ENCODE measurements at places on chromosomes 1 and 21. TPM values are rescaled to one million over a fixed set of nuclear protein-coding genes. Genes with fewer than 3 reads are reported as not detected.

DNA sequence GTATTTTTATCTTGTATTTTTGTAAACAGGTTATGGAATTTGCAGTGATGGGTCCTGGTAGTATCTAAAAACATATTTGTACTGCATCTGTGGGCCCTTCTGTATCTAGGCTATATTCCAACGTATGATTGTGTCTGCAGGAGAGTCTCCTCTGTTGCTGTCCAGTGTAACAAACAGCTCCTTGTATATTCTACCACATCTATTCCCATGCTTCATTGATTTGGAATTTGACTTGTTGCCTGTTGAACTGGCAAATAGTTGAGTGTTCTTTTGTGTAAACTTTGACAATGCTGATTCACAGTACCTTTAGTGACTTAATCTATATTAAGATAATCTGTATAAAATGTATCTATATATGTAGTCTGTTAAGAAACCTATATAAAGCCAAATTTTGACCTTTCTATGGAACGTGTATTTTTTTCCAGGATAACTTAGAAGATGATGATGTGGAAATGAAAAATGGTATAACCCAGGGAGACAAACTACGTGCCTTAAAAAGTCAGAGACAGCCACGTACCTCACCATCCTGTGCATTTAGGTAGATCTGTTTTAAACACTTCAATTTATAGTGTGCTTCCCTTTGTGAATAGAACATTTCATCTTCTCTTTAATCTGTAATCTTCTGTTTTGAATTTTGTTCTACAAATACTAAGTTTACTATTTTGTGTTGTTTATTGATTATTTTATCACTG is 43.4 kb upstream of the GPR88 start:
- DNase-seq: no peak
- no peak overlapping the region for H3K27ac ChIP-seq
- no peaks in the 10 kb centered on the region for H3K27me3 ChIP-seq
- no peaks in the 10 kb centered on the region for H3K4me1 ChIP-seq
- H3K36me3 ChIP-seq: peaks cover 16% of the 10 kb centered on the region

- no peaks in the 10 kb centered on the region for H3K27me3 ChIP-seq
- H3K27ac ChIP-seq: peak overlapping the region; percentile 94
- peaks cover 48% of the 10 kb centered on the region for H3K4me1 ChIP-seq
- H3K4me3 ChIP-seq: peak overlapping the region; percentile 88
Observed at GRCh38 chr1:13700521-13701270, 708 bp downstream of the PRDM2 start.

GRCh38 chr21:35400233-35400939 is 351.3 kb upstream of the RUNX1 start:
- H3K4me3 ChIP-seq: peak overlapping the region; percentile 22
- peaks cover 24% of the 10 kb centered on the region for H3K4me1 ChIP-seq

DNA sequence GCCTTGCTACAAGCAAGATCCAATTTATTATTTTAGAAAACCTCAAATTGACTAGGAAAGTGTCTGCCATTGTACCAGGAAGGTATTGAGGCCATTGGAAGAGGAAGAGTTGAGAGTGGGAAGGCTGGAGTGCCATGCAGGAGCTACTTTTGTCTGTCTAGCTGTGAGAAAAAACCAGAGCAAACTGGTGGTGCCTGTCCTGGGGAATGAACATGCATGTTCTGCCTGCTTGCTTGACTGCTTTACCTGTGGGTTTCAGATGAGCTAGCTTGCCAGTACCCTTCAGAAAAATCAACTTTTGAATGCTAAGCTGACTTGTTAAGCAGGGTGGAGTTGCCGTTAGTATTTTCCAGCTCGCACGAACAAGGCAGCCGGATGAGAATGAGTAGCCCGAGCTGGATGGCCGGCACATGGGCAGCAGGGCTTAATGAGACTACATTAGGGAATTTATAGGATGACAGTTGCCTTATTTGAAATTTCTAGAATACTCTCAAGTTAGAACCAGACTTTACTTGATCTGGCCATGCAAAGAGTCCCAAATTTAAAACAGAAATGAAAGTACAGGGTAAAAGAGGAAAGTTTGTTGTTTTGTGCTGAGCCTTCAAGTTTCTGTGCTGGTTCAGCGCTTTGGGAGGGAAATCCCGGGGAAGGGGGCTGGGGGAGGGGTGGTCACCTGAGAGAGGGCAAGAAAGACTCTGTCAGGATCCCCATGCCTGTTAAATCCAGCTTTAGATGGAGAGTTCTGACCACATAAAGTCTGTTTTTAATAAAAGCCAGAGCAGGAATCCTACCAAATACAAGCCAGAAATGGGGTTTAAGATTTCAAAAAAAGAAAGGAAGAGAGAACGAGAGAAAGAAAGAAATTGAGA is 29.6 kb upstream of the C1orf105 start:
- peaks cover 51% of the 10 kb centered on the region for H3K4me1 ChIP-seq
- H3K27me3 ChIP-seq: no peaks in the 10 kb centered on the region
- H3K4me3 ChIP-seq: no peak overlapping the region
- peak overlapping the region; percentile 50 for H3K27ac ChIP-seq
- no peak for DNase-seq

GRCh38 chr1:58802640-58803399 is 19.0 kb upstream of the JUN start:
- H3K36me3 ChIP-seq: peaks cover 4% of the 10 kb centered on the region
- H3K4me1 ChIP-seq: peaks cover 2% of the 10 kb centered on the region
- no peak overlapping the region for H3K4me3 ChIP-seq
- no peak overlapping the region for H3K27ac ChIP-seq
- DNase-seq: no peak

- H3K4me3 ChIP-seq: no peak overlapping the region
- H3K36me3 ChIP-seq: no peaks in the 10 kb centered on the region
- peaks cover under 1% of the 10 kb centered on the region for H3K27me3 ChIP-seq
- no peak overlapping the region for H3K27ac ChIP-seq
- DNase-seq: no peak
Observed at GRCh38 chr1:13694886-13695684, 4.9 kb upstream of the PRDM2 start.

DNA sequence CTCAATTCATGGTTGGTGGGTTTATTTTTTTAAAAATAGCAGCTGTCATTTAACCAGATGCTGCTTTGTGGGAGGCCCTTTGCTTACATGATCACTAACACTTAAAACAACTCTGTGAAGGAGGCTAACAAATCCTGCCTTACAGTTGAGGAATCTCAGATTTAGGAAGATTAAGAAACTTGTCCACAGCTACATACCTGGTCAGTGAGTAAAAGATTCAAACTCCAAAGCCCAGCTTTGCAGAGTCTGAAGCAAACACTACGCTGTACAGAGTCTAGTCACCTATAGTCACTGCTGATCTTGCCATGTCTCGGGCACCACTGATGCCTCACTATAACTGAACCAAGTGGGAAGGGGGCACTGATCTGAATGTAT is 535.4 kb downstream of the SMYD3 start:
- H3K4me1 ChIP-seq: no peaks in the 10 kb centered on the region
- no peak for DNase-seq
- no peak overlapping the region for H3K4me3 ChIP-seq

GRCh38 chr1:109891930-109892329 is 18.7 kb upstream of the CSF1 start:
- H3K36me3 ChIP-seq: no peaks in the 10 kb centered on the region
- DNase-seq: no peak
- H3K4me3 ChIP-seq: no peak overlapping the region
- H3K27ac ChIP-seq: no peak overlapping the region

DNA sequence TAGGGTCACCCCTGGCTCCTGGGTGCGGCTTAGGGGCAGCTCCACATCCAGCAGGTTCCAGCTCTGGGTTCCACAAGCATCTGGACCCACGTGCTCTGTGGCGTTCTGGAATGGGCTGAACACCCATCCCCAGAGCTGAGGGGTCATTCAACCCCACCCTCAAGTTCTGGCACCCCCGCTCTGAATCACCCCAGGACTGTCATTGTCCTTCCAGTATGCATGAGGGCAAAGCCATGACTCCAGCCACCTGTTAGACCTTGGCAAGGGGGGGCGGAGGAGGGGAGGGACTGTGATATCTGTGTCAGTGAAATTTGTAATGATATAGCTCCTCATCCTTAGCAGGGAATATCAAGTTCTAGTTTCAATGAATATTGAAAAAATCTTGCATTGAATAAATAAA is 12.3 kb downstream of the INSRR start:
- peaks cover 65% of the 10 kb centered on the region for H3K27me3 ChIP-seq
- peaks cover 22% of the 10 kb centered on the region for H3K4me1 ChIP-seq
- no peak overlapping the region for H3K4me3 ChIP-seq
- no peak overlapping the region for H3K27ac ChIP-seq
- H3K36me3 ChIP-seq: no peaks in the 10 kb centered on the region

GRCh38 chr1:111600886-111601386 is 18.7 kb upstream of the RAP1A start:
- peak; percentile 74 for DNase-seq
- peaks cover 99% of the 10 kb centered on the region for H3K4me1 ChIP-seq

- H3K36me3 ChIP-seq: no peaks in the 10 kb centered on the region
- no peak overlapping the region for H3K27ac ChIP-seq
- H3K27me3 ChIP-seq: peaks cover 5% of the 10 kb centered on the region
- no peak for DNase-seq
- H3K4me3 ChIP-seq: no peak overlapping the region
Observed at GRCh38 chr1:4527819-4528218, 126.6 kb upstream of the AJAP1 start.

- no peak overlapping the region for H3K4me3 ChIP-seq
- DNase-seq: peak; percentile 3
- peaks cover 44% of the 10 kb centered on the region for H3K36me3 ChIP-seq
- H3K4me1 ChIP-seq: peaks cover 12% of the 10 kb centered on the region
- no peak overlapping the region for H3K27ac ChIP-seq
Observed at GRCh38 chr1:41590331-41590730, 105.8 kb upstream of the EDN2 start.

DNA sequence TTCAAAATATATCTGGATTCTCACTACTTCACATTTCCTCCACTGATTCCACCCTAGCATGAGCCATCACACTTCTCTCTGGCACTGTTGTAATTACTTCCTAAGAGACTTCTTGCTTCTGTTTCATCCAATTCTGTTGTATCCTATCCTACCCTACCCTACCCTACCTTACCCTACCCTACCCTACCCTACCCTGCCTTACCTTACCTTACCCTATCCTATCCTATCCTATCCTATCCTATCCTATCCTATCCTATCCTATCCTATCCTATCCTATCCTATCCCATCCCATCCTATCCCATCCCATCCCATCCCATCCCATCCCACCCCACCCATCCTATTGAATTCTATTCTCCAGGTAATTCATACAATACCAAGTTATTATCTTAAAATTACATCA is 29.7 kb downstream of the KCNA2 start:
- no peaks in the 10 kb centered on the region for H3K36me3 ChIP-seq
- no peak for DNase-seq
- H3K4me3 ChIP-seq: no peak overlapping the region
- no peak overlapping the region for H3K27ac ChIP-seq
- H3K27me3 ChIP-seq: peaks cover under 1% of the 10 kb centered on the region

- no peak for DNase-seq
- peak overlapping the region; percentile 71 for H3K27ac ChIP-seq
- peaks cover 5% of the 10 kb centered on the region for H3K36me3 ChIP-seq
- no peak overlapping the region for H3K4me3 ChIP-seq
- H3K4me1 ChIP-seq: peaks cover 36% of the 10 kb centered on the region
- H3K27me3 ChIP-seq: no peaks in the 10 kb centered on the region
Observed at GRCh38 chr21:35428001-35428320, 378.9 kb upstream of the RUNX1 start.

GRCh38 chr1:240946926-240947325 is 335.0 kb upstream of the GREM2 start:
- peak; percentile 29 for DNase-seq
- H3K27me3 ChIP-seq: no peaks in the 10 kb centered on the region
- no peaks in the 10 kb centered on the region for H3K36me3 ChIP-seq
- no peak overlapping the region for H3K27ac ChIP-seq
- H3K4me1 ChIP-seq: no peaks in the 10 kb centered on the region

GRCh38 chr1:243903895-243904294 is 53.9 kb upstream of the AKT3 start:
- no peak overlapping the region for H3K27ac ChIP-seq
- no peak overlapping the region for H3K4me3 ChIP-seq
- DNase-seq: no peak
- H3K4me1 ChIP-seq: no peaks in the 10 kb centered on the region
- no peaks in the 10 kb centered on the region for H3K36me3 ChIP-seq
- H3K27me3 ChIP-seq: peaks cover 6% of the 10 kb centered on the region

- no peaks in the 10 kb centered on the region for H3K36me3 ChIP-seq
- DNase-seq: no peak
- H3K27me3 ChIP-seq: no peaks in the 10 kb centered on the region
- no peak overlapping the region for H3K4me3 ChIP-seq
Observed at GRCh38 chr1:240909701-240910457, 297.9 kb upstream of the GREM2 start.

DNA sequence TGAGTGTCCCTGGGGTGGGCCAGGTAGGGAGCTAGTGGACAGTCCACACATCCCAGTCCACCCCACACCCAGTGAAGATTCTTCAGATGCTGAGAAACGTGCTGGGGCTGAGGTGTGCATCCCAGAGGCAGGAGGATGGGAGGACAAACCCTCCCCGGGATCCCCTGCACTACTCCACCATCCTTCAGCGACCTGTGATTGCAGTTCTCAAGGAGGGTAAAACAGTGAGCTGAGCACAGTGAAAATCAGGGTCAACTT is 51.0 kb downstream of the ELK4 start:
- no peak overlapping the region for H3K27ac ChIP-seq
- DNase-seq: no peak

- no peaks in the 10 kb centered on the region for H3K36me3 ChIP-seq
- no peak overlapping the region for H3K27ac ChIP-seq
- DNase-seq: no peak
- no peaks in the 10 kb centered on the region for H3K27me3 ChIP-seq
- no peak overlapping the region for H3K4me3 ChIP-seq
Observed at GRCh38 chr1:67610450-67610849, 74.6 kb upstream of the GADD45A start.

- no peak for DNase-seq
- peak overlapping the region; percentile 16 for H3K27ac ChIP-seq
- no peaks in the 10 kb centered on the region for H3K27me3 ChIP-seq
- peaks cover 18% of the 10 kb centered on the region for H3K4me1 ChIP-seq
- no peak overlapping the region for H3K4me3 ChIP-seq
Observed at GRCh38 chr21:34640858-34641257, 25.9 kb upstream of the RCAN1 start.

DNA sequence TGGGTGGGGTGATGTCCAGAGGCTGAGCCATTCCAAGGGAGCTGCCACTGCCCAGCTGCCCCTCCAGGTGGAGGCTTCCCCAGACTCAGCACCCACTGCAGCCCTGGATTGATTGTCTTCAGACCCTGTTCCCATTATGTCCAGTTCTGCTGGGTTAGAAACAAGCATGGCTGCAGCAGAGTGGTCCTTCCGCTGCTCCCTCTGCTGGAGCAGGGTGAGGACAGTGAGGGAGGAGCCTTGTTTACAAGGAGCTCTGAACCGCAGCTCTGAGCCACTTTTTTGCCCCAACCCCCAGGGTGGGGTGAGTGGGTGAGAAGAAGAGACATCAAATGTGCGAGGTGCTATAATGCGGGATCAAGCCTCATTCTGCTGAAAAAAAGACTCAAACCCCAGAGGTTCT is 2.3 kb downstream of the TNNT2 start:
- no peak overlapping the region for H3K4me3 ChIP-seq
- DNase-seq: no peak
- H3K27me3 ChIP-seq: peaks cover 5% of the 10 kb centered on the region
- no peaks in the 10 kb centered on the region for H3K4me1 ChIP-seq
- no peak overlapping the region for H3K27ac ChIP-seq

Gene SPRR2F
- not detected for total RNA-seq

Gene FOXD3
- not detected for total RNA-seq

Gene SLC5A9
- not detected for total RNA-seq

Gene PALMD
- total RNA-seq: not detected

Gene GRIK3
- total RNA-seq: not detected

Gene MTARC2
- not detected for total RNA-seq

Gene CFHR4
- not detected for total RNA-seq

Gene HRNR
- not detected for total RNA-seq

Gene SPATA21
- not detected for total RNA-seq

Gene SLC25A24
- 5.5 TPM for total RNA-seq

Gene SYNC
- total RNA-seq: not detected

Gene OR2L2
- not detected for total RNA-seq
